ENCODE measurements at places on chromosomes 16 and 17. TPM values are rescaled to one million over a fixed set of nuclear protein-coding genes. Genes with fewer than 3 reads are reported as not detected.

- DNase-seq = peak; percentile 99
These were observed 182.0 kb downstream of the SEC14L1 start for GRCh38 chr17:77322514-77323412.

DNA sequence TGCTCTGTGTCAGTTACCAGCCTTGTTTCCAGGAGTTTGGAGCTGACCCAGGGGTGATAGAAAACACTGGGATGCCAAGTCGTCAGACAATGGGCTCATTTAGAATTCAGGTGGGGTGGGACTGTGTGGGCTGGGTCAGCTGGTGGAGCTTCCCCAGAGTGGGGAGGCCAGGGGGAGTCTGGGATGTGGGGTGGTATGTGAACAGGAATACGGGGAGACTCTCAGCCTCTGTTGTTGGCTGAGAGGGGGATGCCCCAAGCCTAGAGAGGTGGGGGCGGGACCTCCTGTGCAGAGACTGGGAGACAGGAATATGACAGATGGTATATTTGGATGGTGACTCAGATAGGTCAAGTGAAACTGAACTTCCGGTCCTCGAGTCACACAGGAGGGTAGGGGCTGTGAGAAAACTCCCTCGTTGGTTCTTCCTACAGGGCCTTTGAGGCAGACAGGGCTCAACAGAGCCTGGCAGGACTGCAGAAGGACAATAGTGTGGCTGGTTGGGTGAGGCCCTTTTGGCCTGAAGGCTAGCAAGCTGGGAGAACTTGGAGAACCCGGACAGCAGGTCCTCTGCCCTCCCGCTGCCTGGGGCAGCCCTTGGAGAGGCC, 23.7 kb downstream of the CDH1 start:
- DNase-seq = peak; percentile 13

CNTD1 gene
- polyA plus RNA-seq = not detected

- DNase-seq = peak; percentile 65
These were observed 891.8 kb upstream of the SOX9 start for GRCh38 chr17:71229070-71229469.

DNA sequence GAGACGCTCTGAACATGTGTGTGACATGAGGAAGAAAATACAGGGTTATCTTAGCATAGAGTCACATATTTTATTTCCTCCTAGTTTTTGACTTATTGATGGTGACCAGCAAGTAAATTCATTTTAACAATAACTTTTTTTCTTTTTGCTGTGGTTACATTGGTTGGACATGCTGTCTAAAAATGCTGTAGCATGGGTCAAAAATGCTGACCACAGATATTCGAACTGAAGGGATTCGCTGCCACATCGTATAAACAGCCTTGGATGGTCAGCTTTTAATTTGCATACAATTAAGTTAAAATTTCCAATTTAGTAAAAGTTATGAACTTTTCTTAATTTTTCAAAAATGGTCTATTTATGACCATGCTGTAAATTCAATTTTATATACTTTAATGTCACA, 30.5 kb downstream of the RPGRIP1L start:
- no peak for DNase-seq

ABCC3 gene
- 6.6 TPM for polyA plus RNA-seq

PER1 gene
- 10.5 TPM for polyA plus RNA-seq

DNA sequence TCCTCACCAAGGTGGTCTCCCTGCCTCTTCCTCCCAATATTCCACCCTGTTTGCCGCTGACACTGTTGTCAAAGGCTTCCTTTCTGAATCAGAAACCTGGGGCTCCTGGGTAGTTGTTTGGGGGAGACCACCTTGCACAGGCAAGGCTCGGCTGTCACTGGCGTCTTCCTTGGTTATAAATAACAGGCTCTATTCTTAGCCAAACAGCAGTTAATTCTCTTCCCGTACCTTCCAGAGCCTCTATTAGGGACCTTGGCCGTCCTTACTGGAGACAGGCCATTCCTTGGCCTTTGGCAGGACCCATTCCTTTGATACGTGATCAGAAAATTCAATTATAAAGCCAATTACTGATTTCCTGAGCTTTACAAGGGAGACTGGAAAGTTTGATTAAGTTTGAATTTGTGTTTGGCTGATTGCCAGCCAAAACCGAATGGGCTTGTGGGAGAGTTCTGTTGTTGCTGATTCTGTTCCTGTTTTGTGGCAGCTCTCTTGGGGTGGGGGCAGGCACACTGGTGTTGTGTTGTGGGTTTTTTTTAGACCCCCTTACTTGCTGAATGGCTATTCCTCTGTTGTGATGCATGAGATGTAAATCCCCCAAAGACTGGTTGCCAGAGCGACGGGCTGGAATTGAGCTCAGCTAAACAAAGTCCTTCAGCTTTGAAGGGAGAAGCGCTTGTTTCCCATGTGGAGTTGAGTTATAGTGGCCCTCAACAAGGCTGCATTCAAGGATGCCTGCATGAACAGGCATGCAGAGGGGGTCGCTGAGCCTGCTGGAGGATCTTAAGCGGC, 104.6 kb downstream of the GNAO1 start:
- DNase-seq = no peak

- DNase-seq = peak; percentile 70
These were observed 8.0 kb downstream of the TNRC6A start for GRCh38 chr16:24737391-24737871.

- peak; percentile 84 for DNase-seq
These were observed 471.6 kb downstream of the SOX9 start for GRCh38 chr17:72592242-72592966.

DNA sequence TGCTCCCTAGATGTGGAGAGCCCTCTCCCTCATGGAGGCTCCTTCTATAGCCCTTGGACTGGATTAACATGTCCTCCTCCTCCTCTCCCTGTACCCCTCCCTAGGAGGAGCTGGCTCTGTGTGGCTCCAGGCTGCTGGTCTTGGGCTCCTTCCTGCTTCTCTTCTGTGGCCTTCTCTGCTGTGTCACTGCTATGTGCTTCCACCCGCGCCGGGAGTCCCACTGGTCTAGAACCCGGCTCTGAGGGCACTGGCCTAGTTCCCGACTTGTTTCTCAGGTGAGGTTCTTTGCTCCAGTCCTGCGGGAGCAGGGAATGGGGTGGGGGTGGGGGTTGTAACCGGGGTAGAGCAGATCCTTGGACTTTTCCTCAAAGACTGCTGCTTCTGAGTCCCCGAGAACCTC, 2.4 kb upstream of the TAOK2 start:
- DNase-seq = no peak

DNA sequence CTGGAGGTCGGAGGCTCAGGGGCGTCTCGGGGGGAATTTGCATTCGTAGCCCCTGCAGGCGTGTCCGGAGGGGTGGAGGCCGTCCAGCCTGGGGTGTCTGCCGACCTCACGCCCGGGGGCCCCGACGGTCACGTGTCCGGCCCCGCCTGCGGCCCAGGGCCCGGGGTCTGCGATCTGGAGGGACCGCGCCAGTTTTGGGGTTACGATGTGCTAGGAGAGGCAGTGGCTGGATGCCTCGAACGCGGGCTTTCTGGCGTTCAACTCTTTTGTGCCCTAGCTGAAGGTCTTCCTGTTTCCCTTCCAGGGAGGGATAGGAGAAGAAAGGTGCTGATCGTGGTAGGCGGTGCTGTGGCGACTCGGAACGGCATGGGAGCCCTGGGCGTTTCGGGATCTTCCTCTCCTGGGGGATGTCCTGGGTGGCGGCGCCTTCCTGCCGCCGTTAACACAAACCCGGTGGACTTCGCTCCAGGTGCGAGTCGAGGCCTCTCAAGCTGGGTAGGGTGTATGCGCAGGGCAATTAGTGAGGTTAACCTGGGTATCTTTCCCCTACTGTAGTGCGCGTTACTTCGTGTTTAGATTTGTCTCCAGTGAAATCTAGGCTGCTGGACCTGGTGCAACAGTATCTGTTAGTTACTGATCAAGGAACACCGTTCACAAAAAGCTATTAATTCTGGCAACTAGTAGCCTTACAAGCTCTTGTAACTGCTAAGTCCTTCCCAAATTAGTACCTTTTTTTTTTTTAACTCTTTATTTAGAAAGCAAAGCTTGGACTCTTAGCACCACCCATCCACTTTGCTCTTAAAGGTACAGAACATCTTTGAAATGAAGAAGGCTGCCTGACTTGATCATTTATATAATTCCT, 1.3 kb downstream of the AKAP1 start:
- peak; percentile 8 for DNase-seq

GRCh38 chr17:79566251-79566955, 44.4 kb downstream of the RBFOX3 start:
- DNase-seq = no peak

DNA sequence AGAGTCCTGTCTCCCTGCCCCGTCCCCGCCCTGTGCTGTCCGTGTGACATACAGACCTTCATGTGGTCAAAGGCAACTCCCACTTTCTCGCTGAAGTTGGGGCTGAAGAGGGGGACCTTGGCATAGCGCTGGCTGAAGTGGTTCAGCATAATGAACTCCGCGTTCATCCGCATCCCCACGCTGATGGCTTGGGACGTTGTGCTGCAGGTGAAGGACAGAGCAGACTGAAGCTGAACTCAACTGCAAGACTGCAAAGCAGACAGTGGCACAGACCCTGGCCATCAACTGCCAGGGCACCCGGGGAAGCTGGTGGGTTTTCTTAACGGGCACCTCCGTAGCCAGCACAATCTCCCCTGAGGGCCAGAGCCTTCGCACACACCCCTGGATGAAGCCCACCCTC, 24.2 kb downstream of the ELAC2 start:
- no peak for DNase-seq

- DNase-seq = no peak
These were observed 7.4 kb upstream of the ARMC7 start for GRCh38 chr17:75102385-75102821.

DNA sequence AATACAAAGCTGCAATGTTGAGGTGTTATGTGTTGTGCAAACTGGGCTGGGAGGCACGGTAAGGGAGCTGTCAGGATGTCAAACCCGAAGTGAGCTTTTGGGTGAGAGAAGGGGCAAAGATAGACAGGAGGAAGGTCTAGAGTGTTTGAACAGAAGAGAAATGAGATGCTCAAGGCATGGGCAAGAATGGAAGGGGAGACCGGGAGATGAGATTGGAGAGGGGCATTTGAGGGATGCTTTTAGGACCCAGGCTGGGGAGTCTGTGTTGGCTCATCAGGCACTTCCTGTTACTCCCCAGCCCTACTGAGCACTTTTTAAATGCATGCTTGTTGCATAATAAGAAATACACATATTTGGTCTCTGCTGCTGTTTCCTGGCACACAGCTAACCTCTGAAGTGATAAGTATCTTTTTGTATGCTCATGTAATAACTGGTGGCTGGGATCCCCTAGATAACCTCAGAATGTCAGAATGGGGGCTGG, 13.7 kb downstream of the UNC45B start:
- DNase-seq = no peak

DNA sequence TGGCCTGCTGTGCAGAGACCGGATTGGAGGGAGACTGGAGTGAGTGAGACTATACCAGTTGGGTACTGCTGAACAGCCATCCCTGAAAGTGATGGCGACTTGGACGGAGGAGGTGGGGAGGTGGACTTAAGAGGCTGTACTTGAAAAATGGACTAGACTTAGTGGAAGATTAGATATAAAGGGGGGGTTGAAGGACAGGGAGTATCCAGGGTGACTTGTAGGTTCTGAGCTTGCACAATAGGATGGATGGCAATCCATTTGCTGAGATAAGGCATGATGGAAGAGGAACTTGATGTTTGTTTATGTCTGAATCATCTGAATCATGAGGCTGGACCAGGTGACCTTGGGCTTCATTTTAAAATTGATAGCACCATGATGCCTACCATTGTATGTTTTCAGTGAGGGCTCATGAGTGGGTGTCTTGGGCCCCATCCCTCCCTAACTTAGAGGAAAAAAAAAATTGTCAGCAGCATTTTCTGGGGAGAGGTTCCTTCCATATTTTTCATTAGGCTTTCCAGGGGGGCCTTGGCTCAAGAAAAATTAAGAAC, 41.2 kb downstream of the PRKCA start:
- no peak for DNase-seq

KRTAP2-4 gene
- polyA plus RNA-seq = not detected

DNA sequence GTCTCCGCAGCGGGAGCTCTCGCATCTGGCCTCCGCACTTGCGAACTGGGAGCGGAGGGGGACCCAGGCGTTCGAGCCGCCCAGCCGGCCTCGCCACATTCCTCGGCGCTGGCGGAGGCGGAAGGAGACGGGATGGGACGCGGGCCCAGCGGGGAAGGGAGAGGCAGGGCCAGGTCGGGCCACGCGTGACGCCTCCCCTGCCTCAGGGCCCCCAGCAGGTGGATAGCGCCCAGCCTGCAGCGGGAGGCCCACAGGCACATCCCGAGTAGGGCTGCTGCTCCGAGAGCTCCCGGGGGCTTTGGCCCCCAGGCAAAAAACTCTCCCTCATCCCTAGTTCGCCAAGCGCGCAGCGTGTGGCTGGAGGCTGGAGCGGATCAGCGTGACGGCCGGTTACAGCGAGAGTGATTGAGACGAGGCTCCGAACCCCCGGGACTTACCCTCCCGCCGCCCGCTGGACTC, 800 bp downstream of the PLEKHH3 start:
- peak; percentile 45 for DNase-seq

- DNase-seq = no peak
These were observed 2.0 kb downstream of the CORO7 start for GRCh38 chr16:4414187-4414917.

DNA sequence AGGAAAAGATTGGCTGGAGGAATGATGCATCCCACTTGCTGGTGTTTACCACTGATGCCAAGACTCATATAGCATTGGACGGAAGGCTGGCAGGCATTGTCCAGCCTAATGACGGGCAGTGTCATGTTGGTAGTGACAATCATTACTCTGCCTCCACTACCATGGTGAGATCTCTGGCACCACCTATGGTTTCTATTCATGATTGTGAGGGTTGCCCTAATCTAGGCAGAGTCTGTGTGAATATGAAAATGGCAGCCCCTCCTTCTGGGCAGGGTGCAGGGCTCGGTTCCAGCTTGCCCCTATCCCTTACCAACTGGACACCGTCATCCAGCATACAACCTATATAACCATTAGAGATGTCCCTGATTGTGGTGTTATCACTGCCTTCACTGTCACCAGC, 33.4 kb downstream of the ITGB3 start:
- DNase-seq = no peak

DNA sequence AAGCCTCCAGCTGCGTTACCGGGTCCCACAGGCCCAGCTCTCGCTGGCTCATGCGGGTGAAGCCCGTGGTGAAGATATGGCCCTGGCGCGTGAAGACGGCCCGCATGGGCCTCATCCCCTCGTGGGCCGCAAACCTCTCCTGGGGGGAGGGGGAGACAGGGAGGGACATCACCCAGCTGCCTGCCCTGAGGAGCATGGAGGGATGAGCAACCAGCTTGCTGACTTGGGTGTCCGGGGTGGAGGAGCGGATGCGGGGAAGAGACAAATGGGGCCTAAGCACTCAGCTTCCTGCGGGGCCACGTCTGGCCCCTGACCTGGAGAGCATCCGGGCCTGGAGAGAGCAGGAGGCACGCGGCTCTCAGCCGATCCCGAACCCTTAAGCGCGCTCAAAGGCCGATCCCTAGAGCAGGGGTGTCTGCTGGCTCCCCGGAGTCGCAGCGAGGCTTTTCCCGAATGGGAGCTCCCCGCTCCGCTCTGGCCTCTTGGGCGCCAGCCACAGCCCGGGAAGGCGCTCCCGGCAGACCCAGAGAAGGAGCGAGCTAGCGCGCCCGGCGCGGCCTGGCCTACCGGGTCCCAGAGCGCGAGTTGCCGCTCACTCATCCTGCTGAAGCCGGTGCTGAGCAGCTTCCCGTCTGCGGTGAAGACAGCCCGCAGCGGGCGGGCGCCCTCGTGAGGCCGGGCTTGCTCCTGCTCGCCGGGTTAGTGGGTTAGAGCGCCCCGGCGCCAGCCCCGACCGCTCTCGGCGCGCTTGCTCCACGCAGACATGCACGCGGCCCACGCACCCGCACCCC, 5.0 kb downstream of the CORO6 start:
- peak; percentile 49 for DNase-seq

CD300A gene
- not detected for polyA plus RNA-seq
